ENCODE measurements at places on chromosomes 6 and 20.

DNA sequence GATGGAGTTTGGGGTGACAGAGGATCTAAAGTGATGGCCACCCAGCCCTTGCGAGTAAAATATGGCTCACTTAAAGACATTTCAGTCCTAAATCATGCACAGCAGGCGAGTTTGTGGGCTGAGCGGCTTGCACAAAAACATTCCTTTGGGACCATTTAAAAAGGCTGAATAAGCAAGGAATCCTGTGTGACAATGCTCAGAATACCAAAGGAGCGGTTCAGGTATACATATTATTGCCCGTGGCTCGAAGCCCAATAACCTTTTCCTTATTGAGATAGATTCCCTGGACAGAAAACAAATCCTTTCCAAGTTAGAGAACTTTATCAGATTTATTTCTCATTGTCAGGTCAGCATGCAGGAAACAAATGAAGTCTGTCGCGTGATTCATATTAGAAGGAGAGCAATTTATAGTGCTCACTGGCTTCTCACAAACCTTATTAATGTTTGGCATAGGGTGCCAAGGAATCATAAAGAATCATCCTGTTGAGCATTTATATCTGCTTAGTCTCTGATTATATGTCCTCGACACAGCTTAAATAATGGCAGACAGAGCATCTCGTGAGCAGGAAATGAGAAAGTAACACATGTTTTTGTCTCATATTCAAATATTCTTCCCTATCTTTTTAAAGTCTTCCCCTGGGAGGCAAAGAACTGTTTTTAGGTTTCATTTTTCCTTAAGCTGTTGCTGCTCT is 121.3 kb downstream of the TRMT11 start:
- no peak for DNase-seq

DNA sequence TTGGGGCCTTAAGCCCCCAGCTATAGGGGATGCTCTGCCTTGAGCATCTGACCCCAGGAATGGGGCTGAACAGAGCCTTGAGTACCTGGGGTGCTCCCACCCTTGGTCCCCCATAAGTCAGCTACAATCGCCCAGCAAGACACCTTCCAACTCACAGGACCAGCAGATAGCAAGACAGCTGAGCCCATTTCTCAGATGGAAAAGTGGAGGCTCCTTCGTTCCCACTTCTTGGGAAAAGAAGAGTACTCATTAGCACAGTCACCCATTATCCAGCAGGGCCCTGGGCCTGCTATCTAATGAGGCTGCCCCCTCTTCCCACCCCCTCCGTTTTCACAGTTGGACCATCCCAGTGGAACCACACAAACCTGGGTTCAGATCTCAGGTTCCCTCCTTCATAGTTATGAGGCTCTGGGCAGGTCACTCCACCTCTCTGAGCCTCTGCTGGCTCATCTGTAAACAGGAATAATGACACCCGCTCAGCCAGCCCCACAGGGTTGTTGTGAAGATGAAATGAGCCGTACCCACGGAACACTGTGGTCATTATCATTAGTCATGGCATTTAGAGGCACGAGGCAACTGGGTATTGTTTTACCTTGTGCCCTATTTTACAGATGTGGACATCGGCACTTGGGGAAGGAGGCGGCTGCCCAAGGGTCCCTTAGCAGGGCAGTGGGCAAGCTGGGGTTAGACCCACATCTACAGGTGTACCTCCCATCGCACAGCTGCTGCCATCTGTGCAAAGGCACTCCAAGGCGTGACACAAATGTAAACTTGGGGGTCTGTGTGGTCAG is 4.5 kb downstream of the LPIN3 start:
- peak; percentile 42 for DNase-seq

DNA sequence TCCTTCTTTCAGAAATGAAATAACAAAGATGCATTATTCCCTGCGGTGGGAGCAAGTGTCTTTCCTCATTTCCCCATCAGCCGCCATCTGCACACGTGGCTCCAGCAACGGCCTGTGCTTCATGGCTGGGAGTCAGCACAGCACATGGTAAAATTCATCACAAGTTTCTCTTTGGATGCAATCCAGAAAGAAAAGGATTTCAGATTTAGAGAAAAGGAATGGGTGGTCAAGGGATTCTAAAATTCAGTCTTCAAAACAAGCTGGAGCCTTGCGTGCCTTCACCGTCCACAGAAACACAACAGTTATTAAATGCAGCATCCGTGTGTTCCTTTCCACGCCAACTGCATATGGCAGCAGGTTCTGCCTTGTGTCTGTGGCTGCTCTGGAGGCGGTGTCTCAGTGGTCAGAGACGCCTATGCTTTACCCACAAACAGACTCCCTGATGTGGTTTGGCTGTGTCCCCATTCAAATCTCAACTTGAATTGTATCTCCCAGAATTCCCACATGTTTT is 107.6 kb downstream of the THBS2 start:
- no peak for DNase-seq

DNA sequence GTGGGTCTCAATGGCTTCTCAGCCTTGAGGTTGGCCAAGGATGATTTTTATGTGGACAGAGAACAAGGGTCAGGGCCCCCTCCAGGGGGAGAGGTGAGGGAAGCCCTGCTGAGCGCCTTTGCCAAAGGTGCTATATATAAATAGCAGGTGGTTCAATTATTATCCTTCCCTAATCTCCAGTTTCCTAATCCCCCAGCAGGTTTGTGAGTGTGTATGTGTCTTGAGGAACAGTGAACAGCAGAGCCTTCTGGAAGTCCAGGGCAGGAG is 3.2 kb upstream of the SIRPA start:
- DNase-seq = no peak

DNA sequence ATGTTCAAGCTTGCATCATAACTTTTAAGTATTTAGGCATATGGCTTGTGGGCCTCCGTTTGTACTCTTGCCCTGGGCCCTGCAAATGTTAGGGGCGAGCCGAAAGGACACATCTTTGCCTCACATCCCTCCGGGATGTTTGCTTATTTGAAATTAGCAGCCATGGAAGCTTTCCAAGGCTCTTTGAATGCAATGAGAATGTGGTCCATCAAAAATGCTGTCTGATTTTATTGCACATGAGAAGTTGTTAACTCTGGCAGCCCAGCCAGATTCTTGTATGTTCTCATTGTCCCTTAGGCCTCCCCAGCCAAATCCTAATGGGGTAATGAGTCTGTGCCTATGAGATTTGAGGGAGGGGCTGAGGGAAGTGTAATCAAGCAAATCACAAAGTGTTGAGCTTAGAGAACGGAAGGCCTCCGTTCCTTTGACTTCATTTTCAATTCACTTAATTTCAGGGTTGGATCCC is 261.2 kb upstream of the MARCKS start:
- DNase-seq = no peak

GRCh38 chr6:71510057-71510713 is 221.6 kb downstream of the OGFRL1 start:
- DNase-seq = peak; percentile 78
